Caco-2 (cell line): ENCODE measurements at places on chromosomes 12 and 14.

DNA sequence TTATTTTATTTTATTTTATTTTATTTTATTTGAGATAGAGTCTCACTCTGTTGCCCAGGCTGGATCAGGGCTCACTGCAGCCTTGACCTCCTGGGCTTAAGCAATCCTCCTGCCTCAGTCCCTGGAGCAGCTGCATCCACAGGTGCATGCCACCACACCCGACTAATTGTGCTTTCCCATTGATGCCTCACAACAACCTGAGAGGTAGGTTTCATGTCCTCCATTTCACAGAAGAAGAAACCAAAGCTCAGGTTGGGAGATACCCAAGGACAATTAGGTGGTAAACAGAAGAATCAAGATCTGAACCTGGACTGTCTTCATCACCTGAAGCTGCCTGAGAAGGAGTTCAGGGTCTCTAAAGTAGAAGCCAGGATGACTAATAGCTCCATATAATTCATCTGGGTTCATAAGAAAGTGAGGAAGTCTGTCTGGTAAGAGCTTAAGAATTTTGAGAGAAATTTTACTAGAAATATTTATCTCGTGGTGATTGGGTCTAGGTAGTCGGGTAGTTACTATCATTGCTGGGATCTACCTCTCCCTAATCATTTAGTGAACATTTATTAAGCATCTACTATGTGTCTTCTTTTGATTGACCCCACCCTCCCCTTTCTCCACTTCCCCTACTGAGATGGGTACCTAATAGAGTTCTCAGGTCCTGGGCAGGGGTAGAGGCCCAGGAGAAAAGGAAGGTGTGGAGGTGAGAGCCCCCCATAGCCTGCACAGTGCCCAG, 23.2 kb upstream of the ATP5MC2 start:
- H3K27ac ChIP-seq, result no peak overlapping the region
- no peak for DNase-seq
- no peak overlapping the region for H3K4me3 ChIP-seq
- H3K36me3 ChIP-seq, result no peaks in the 10 kb centered on the region
- no peaks in the 10 kb centered on the region; the same call in 1 of the 2 replicates for H3K4me1 ChIP-seq

DNA sequence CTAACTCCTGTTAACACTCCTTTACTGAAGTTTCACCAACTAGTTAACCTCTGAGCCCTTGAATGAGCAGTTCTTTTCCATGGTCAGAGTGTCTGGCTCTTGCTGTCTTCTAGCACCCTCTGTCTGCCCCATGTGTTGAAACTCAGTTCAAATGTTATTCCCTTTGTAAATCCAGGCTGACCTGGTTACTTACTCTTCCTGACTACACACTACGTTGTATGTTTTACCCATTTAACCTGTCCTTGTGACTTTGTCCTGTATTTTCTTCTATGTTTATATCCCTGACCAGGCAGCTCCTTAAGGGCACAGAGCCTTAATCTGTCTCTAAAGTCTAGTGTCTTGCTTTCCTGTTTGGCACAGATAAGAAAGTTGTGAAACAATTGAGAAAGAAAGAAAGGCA, 389.0 kb upstream of the RPL10L start:
- H3K27me3 ChIP-seq, result no peaks in the 10 kb centered on the region
- DNase-seq, result peak; percentile 34
- H3K36me3 ChIP-seq, result no peaks in the 10 kb centered on the region
- H3K4me3 ChIP-seq, result no peak overlapping the region
- no peak overlapping the region for H3K27ac ChIP-seq

GRCh38 chr12:14369311-14369710, 3.8 kb downstream of the ATF7IP start:
- H3K4me3 ChIP-seq, result no peak overlapping the region
- H3K27me3 ChIP-seq, result no peaks in the 10 kb centered on the region
- no peak overlapping the region for H3K27ac ChIP-seq
- no peaks in the 10 kb centered on the region for H3K36me3 ChIP-seq
- DNase-seq, result no peak

DNA sequence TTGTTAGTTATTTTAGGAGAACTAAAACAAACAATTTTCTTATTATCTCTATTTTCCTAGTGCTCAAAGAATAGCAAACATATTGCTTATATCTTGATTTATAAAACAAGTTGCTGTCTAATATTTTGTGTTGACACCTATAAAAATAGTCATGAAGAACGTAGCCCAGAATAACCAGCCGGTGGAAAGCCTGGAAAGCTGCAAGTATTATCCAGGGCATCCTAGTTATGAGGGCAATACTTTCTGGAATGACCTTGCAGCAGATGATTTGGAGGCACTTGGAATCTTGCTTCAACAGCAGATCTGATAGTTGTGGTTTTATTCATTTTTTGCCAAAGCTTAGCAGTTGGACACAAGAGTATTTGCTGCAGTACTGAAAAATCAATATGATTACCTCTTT, 948.7 kb downstream of the LRFN5 start:
- H3K27me3 ChIP-seq, result no peaks in the 10 kb centered on the region
- H3K4me1 ChIP-seq, result no peaks in the 10 kb centered on the region
- no peaks in the 10 kb centered on the region for H3K36me3 ChIP-seq
- no peak overlapping the region for H3K4me3 ChIP-seq
- DNase-seq, result no peak
- H3K27ac ChIP-seq, result no peak overlapping the region

DNA sequence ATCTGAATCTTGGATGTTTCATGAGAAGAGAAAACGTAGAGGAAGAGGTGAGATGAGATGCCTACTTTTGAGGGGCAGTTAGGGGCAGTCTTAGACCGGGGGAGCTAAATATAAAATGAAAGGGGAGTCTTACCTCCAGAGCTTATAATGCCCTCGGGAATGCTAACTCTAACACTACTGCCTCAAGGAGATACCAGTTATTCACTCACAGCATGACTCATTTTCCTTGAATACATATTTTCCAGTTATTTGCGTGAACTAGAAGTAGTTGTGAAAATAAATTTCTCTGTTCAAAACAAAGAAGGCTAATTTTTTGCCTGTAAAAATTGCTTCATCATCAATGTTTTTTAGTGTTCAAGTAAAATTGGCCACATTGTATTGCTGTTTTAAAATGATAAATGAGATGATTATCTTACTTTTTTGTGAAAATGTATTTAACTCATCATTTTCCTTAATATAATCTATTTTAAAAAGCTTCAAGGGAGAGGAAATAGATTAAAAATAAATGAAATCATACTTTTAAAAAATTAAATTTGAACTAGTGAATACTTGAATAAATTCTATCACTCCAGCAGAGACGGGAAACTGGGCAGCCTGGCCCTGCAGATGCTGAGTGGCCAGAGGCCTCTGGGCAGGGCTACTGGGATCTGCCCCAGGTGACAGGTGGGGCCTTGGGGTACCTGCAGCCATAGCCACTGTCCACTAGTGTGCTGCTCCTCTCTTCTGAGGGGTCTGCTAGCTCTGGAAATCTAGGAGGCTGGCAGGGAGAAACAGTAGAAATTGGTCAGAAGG, 339.3 kb downstream of the EGLN3 start:
- no peaks in the 10 kb centered on the region for H3K36me3 ChIP-seq
- H3K27me3 ChIP-seq, result no peaks in the 10 kb centered on the region
- no peak overlapping the region for H3K4me3 ChIP-seq
- no peak for DNase-seq
- no peaks in the 10 kb centered on the region for H3K4me1 ChIP-seq
- no peak overlapping the region for H3K27ac ChIP-seq

- peaks cover 48% of the 10 kb centered on the region for H3K4me1 ChIP-seq
- H3K4me3 ChIP-seq, result no peak overlapping the region
- no peaks in the 10 kb centered on the region for H3K36me3 ChIP-seq
- DNase-seq, result no peak
- no peak overlapping the region for H3K27ac ChIP-seq
Observed at GRCh38 chr12:13149411-13149810, 45.9 kb upstream of the GSG1 start.

GRCh38 chr12:132886529-132887477, 602 bp downstream of the CHFR start:
- peak overlapping the region; percentile 99 for H3K27ac ChIP-seq
- no peaks in the 10 kb centered on the region; the same call in 1 of the 2 replicates for H3K4me1 ChIP-seq
- no peaks in the 10 kb centered on the region for H3K36me3 ChIP-seq
- peak; percentile 24 for DNase-seq
- H3K27me3 ChIP-seq, result no peaks in the 10 kb centered on the region
- peak overlapping the region; percentile 63 for H3K4me3 ChIP-seq

GRCh38 chr14:99604766-99605298, 825 bp upstream of the CCDC85C start:
- DNase-seq, result peak; percentile 56
- H3K4me1 ChIP-seq, result peaks cover 25% of the 10 kb centered on the region
- peak overlapping the region; percentile 81 for H3K4me3 ChIP-seq
- H3K27ac ChIP-seq, result no peak overlapping the region
- H3K27me3 ChIP-seq, result no peaks in the 10 kb centered on the region
- no peaks in the 10 kb centered on the region for H3K36me3 ChIP-seq

DNA sequence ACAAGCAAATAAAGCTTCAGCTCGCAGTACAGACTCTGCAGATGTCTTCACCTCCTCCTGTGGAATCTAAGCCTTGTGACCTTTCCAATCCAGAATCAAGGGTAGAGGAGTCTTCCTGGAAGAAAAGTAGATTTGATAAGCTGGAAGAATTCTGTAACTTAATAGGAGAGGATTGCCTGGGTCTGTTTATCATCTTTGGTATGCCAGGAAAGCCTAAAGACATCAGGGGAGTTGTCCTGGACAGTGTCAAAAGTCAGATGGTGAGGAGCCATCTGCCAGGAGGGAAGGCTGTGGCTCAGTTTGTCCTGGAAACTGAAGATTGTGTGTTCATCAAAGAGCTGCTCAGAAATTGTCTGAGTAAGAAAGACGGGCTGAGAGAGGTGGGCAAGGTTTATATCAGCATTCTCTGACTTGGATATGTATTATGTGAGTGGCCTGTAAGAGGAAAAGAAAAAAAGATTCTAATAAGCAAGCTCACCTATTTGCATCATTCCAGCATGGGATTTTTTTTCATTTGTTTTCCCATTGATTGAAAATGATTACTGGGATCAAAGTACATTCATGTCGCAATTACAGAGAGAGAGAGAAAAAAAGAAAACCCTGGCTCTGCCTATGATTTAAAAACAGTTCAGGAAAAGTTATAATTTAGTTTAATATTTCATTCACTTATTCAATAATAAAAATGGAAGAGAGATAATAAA, 767 bp downstream of the REP15 start:
- no peak for DNase-seq
- H3K27ac ChIP-seq, result no peak overlapping the region
- H3K27me3 ChIP-seq, result no peaks in the 10 kb centered on the region
- peaks cover 1% of the 10 kb centered on the region for H3K36me3 ChIP-seq
- peaks cover 10% of the 10 kb centered on the region for H3K4me1 ChIP-seq

DNA sequence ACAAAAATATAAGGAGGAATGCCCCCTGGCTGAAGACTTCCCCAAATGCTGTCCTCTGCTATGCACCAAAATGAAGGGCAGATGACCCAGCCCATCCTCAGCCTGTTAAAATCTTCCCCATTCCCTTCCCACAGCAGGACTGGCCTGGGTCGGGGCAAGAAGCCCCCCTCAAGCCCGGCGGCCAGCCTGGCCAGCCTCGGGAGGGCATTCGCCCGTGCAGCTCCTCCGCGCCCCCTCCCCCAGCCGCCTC, 413 bp downstream of the RARG start:
- DNase-seq, result no peak
- peak overlapping the region; percentile 55 for H3K4me3 ChIP-seq
- no peak overlapping the region for H3K27ac ChIP-seq
- no peaks in the 10 kb centered on the region for H3K36me3 ChIP-seq
- no peaks in the 10 kb centered on the region for H3K27me3 ChIP-seq

DNA sequence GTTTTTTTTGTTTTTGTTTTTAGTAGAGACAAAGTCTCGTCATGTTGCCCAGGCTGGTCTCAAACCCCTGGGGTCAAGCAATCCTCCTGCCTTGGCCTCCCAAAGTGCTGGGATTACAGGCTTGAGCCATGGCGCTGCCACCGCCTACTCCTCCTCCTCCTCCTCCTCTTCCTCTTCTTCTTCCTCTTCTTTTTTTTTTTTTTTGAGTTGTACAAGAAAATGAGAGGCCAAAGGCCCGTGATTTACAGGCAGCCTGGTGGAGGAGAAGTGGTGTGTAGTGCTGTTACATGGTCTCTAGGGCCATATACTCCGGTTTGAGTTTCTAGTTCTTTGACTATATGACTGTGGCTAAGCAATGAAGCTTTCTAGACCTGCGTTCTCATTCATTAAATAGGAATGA, 29.6 kb upstream of the SPPL3 start:
- no peaks in the 10 kb centered on the region for H3K27me3 ChIP-seq
- peaks cover 26% of the 10 kb centered on the region for H3K4me1 ChIP-seq
- no peaks in the 10 kb centered on the region for H3K36me3 ChIP-seq
- no peak overlapping the region for H3K27ac ChIP-seq

- H3K36me3 ChIP-seq, result no peaks in the 10 kb centered on the region
- no peak for DNase-seq
- H3K27ac ChIP-seq, result no peak overlapping the region
- H3K4me1 ChIP-seq, result no peaks in the 10 kb centered on the region
Observed at GRCh38 chr14:32169191-32169590, 32.7 kb upstream of the RNU6-7 start.

DNA sequence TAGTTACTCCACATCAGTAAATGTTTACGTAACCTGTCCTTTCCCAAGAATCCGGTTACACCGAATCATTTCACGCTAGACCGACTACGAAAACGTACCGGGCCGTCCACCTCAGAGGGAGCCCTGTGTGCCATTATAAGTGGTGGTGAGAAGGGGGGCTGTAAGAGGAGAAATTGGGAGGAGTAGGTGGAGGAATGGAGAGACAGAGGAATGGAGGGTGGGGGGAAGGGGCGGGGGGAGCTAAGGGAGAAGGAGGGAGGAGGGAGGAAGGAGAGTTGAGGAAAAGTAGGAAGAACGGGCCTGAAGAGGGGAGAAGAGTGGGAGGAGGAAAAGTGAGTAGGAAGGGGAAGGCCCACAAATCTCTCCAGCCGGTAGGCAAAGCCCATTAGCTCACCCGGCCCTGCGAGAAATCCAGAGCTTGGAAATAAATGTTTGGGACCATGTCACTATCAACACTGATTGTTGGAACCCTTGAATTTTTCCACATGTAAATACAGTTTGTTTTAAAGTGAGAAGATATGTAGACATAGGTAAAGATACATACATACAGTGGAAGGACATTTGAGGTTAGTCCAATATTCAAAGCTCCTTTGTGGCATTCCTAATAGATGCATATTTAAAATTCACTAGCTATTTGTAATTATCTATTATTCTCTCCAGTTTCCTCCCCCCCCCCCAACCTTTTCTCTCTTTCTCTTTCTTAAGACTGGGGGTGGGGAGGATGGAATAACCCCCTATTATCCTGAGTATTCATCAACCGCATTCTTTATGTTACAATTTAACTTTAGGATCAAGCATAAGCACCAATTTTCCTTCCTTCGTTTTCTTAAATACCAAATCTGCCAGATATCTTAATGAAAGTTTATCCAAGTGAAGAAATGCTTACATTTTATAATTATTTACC, 2.1 kb upstream of the FOXG1 start:
- no peak for DNase-seq
- no peaks in the 10 kb centered on the region for H3K27me3 ChIP-seq
- H3K27ac ChIP-seq, result no peak overlapping the region

GRCh38 chr12:122421821-122422729, at the start of gene CLIP1:
CLIP1 (minus strand) TSS chr12:122422669; CDS start chr12:122380452, 42,217 bp downstream.
- no peaks in the 10 kb centered on the region for H3K36me3 ChIP-seq
- H3K27me3 ChIP-seq, result no peaks in the 10 kb centered on the region
- H3K4me3 ChIP-seq, result peak within 1 kb of the TSS; percentile 66

- no peaks in the 10 kb centered on the region for H3K27me3 ChIP-seq
- no peak overlapping the region for H3K4me3 ChIP-seq
- no peak for DNase-seq
- no peaks in the 10 kb centered on the region for H3K36me3 ChIP-seq
- H3K4me1 ChIP-seq, result peaks cover 18% of the 10 kb centered on the region
Observed at GRCh38 chr14:68345738-68346137, 447.1 kb downstream of the ZFP36L1 start.
